Caki2 (cell line): ENCODE measurements at places on chromosomes 13 and 19.

- DNase-seq: no peak
Measured at GRCh38 chr13:113650731-113651148, 7.3 kb downstream of the ATP4B start.

DNA sequence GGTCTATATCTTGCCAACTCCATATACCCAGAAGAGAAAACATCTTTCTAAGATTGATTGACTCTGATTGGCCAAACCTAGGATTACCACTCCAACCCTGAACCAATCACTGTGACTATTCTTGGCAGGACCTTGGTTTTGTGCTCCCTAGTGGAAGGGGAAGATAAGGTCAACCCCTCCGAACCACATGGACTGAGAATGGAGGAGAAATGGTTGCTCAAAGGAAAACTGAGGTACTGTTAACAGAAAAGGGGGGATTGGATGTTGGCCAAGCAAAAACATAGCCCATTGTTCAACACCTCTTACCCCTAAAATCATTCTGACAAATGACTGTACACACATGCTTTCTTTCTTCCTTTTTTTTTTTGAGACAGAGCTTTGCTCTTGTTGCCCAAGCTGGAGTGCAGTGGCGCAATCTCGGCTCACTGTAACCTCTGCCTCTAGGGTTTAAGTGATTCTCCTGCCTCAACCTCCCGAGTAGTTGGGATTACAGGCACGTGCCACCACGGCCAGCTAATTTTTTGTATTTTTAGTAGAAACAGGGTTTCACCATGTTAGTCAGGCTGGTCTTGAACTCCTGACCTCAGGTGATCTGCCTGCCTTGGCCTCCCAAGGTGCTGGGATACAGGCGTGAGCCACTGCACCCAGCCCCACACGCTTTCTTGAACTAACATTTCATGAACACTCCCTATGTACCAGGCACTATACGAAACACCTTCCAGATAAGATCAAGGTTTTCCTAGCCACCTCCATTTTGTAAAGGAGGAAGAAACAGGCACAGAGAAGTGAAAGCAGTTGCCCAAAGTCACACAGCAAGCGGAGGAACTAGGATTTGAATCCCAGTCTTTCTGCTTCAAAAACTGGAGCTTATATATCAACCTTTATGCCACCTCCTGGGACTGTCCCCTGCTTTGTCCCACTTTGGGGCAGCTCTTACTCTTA lies 6.5 kb downstream of the MEIOSIN start:
- no peak for DNase-seq

GRCh38 chr19:2494447-2495129 lies 18.7 kb downstream of the GADD45B start:
- peak; percentile 55 for DNase-seq

DNA sequence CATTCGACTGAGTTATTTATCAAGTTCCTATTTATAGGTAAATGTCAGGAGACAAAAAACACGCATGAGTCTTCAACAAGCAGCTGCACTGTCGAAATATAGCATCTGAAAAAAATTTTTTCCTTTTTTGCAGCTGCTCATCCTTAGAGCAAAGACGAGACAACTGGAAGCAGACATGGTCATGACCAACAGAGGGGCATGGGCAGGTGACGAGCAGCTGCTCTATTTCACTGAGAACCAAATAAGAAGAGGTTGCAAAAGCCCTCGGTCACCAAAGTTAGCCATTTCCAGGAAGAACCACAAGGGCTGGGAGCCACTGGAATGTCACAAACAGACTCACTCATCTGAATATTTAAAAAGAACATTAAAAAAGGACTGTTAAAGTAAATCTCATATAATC lies 22.2 kb downstream of the SOHLH2 start:
- DNase-seq: no peak

DNA sequence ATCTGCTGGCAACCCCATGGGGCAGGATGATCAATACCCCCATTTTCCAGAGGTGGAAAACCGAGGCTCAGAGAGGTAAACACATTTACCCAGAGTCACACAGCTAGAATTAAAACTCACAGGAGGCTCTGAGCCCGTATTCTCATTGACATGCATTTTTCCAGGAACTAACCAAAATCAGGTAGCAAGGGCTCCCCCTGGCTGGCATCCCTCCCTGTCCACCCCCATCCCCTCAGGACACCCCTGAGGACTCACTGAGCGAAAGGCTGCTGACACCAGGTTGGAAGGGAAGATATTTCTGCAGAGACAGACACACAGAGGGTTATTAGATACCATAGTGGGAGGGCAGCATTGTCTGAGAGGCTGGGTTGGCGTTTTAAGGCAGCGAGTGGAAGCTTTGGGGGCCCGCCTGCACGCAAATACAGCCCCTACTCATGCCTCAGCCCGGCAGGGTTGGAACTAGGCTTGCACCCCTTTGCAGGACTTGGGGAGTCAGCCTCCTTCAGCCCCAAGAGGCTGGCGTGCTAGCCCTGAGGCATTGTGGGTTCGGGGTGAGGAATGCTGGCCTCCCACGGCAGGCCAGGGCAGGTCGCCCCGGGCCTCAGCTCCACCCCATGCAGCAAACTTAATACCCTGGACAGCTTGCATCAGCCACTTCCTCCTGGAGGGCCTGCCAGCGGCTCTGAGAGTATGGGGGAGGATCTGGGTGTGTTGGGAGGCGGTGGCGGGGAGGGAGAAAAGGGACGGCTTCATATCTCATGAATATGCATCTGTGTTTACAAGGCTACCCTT lies 3.9 kb downstream of the SLC1A5 start:
- DNase-seq: peak; percentile 97

GRCh38 chr13:36051082-36051481 lies 80.1 kb downstream of the DCLK1 start:
- no peak for DNase-seq

DNA sequence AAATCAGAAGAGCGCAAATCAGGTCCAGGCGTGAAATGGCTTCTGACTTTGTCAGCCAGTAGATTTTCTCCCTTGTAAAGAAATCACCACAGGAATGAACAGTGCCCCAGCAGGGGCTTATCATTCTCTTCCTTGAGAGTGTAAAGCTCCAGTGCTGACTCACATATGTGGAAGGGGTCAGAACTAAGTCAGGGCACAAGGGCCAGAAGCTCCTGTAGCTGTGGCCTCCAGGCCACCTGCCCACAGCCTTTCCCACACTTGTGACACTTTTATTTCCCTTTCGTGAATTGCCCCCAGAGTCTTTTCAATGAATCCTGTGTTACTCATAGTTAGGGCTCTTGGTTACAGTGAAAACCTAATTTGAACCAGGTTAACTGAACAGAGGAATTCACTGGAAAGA lies 99.6 kb downstream of the SUCLA2 start:
- no peak for DNase-seq

GRCh38 chr19:29263305-29264135 lies 50.6 kb upstream of the UQCRFS1 start:
- peak; percentile 22 for DNase-seq

- DNase-seq: no peak
Measured at GRCh38 chr19:6260376-6260775, 19.4 kb downstream of the MLLT1 start.

DNA sequence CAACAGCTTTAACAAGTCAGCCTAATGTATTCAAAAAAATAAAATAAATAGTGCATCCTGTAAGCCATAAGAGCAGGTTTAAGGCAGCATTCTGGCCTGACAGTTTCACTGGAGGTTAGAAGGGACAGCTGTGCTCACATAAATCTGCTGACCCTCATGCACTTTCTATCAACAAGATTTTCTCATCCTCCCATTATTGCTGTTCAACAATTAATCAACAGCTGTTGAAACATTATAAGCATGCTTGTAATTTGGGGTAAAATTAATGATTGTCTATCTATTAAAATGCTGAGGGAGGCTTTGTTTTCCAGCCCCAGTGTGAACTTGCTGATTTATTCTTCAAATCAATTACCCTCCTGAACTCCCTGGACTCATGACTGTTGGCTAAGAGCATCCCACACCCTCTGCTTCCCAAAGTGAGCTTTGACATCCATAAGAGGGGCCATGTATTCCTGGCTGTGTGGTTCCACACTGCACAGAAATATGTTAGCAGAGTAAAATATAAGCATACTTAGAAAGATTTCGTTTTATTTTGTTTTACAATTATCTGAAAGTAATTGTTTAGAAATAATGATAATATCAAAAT lies 492.4 kb downstream of the EFNB2 start:
- no peak for DNase-seq

DNA sequence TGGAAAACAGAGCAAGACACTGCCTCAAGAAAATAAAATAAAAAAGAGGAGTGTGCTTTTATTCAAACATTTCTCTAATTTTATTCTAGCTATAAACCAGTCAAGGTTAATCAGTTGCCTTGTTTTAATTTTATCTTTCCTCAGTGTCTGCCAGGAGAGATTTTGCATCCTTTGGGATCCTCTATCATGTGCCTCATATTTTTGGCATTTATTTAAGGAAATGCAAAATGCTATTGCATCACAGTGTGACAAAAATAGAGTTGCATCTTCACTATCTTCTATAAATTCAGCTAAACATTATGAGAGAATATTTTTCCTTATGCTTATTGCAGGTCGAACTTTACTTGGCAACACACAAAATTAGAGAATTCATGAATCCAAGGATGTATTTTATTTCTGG lies 639.0 kb upstream of the KLF12 start:
- no peak for DNase-seq

GRCh38 chr13:94325650-94326049 lies 153.8 kb downstream of the DCT start:
- no peak for DNase-seq

DNA sequence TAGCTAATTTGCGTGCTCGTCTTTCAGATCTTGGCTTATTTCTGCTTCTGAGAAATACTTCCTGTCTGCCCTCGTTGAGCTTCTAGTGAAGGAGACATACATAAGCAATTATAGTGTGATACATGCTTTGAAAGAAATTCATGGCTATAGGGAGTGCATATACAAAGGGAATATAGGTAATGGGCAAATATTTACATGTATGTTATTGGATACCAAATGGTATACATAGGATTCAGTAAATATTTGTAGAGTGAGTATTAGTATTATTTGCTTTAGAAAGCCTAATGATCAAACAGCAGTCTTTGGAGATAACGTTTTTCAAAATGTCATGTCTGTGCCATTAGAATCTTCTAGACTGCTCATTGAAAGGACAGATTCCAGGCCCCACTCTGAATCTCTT lies 5.2 kb downstream of the BRCA2 start:
- DNase-seq: no peak

DNA sequence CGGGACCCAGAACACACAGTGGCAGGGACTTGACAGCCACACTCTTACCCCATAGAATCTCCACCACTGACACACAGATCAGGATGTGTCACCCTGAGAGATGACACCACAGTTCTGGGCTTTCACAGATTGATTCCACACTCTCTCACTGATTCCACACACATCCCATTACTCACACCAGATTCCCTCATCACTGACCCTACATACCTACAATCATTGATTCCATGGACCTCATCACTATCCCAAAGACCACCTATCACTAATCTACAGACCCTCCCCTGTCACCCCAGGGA lies 57.6 kb upstream of the ZNF527 start:
- DNase-seq: no peak

DNA sequence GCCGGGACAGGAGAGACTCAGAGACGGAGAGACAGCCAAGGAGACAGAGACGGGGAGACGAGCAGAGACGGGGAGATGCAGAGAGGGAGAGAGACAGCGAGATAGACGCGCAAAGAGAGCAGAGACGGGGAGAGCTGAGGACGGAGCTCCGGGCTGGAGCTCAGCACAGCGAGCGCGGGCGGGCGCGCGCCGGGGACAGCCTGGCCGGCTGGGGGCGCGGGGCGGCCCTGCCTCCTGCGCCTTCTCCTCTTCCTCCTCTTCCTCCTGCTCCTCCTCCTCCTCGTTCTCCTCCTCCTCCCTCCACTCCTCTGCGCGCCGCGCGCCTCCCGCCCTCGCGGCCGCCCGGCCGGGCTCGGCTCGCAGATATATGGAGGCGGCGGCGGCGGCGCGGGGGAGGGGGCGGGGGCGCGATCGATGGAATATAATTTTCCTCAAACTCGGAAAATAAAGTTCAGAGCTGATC lies at the start of gene ERFL:
ERFL (minus strand) TSS at position 229 of the 463 bp plus-strand sequence. CDS start 15,530 bp downstream, outside the sequence.
- DNase-seq: no peak

DNA sequence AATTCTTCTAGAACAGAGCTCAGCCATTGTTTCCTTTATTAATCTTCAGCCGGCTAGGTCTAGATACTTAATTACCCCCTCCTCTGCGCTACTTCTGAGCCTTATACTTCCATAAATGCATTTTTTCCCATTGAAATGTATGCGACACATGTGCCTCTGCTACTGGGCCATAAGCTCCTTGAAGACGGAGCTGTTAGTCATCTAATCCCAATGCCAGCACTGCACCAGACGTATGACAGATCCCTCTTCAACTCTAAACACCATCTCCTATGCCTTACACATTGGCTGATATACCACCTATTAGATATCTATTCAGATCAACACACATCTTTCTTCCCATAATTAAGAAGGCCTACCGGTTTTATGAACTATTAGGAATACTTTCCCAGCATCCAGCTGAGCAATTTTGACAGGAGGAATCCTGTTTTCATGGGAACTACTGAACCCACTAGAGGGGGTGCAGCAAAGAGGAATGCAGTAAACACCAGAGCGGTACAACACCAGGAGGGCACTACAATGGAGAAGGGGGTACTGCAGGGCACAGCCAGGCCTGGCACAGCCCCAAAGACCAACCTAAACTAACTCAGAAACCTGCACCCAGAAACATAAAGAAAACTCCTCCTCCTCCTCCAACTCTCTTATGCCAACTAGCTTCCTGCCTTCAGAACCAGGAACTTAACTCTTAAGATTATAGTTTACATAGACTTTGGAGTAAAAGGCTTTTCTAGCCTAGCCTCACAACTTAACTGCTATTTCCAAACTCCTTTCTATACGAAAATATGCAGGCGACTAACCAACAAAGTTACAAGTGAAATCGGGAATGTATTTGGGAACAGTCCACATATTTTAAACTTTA lies 18.7 kb downstream of the STK24 start:
- DNase-seq: no peak

DNA sequence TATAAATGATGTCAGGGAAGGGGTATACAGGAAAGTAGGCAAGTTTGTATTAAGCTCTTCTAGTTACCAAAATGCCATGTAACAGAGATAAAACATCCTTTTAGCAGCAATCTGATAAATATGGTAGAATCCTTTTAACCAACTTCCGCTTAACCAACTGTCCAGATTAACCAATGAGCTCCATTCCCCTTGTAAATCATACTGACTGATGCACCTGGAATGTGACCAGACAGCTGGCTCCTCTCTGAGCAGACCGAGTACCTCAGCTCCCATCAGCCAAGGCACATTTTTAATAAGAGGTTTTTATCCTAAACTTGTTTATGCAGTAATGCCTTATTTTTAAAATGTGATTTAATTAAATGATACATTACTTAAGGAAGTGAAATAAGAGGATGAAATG lies 66.4 kb downstream of the KLF12 start:
- DNase-seq: no peak
